Muscle of leg (tissue), 16 donors: ENCODE measurements at places on chromosomes 1 and 21. TPM values are rescaled to one million over a fixed set of nuclear protein-coding genes. Genes with fewer than 3 reads are reported as not detected.

- no peaks in the 10 kb centered on the region for H3K27me3 ChIP-seq
- peak; percentile 68 for DNase-seq
- no peaks in the 10 kb centered on the region for H3K4me1 ChIP-seq
- H3K4me3 ChIP-seq, result no peak overlapping the region
- H3K27ac ChIP-seq, result no peak overlapping the region
These were observed 70.2 kb downstream of the DAB1 start for GRCh38 chr1:57353654-57354053.

Gene GBP2
- total RNA-seq, result 1.3 TPM

Gene LIPI
- total RNA-seq, result not detected

- no peak for DNase-seq
- no peaks in the 10 kb centered on the region for H3K36me3 ChIP-seq
- no peak overlapping the region for H3K4me3 ChIP-seq
- peak overlapping the region; percentile 23 for H3K27ac ChIP-seq
- peaks cover 21% of the 10 kb centered on the region for H3K4me1 ChIP-seq
These were observed 67.0 kb downstream of the CACHD1 start for GRCh38 chr1:64536836-64537490.

GRCh38 chr1:109273570-109274288 lies 9.2 kb downstream of the PSRC1 start:
- H3K4me1 ChIP-seq, result peaks cover 18% of the 10 kb centered on the region
- DNase-seq, result no peak
- H3K4me3 ChIP-seq, result no peak overlapping the region
- no peaks in the 10 kb centered on the region for H3K27me3 ChIP-seq
- H3K36me3 ChIP-seq, result peaks cover 9% of the 10 kb centered on the region

DNA sequence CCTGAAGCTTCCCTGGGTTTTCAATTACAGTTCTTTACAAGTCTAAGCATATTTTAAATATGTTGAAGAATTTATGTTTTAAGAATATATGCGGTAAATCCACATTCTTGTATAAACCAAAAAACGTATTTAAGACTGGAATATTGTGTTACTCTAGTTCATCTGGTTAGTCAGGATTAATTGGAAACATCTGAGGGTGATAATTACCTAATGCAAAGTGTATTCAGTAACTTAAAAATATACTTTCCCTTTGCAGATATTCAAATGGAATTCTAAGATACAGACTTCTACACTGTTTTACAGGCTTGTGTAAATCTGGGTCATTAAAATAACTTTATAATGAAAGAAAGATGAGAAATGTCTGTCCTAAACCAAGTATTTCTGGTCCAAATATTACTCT lies 302.0 kb downstream of the VAV3 start:
- no peaks in the 10 kb centered on the region for H3K4me1 ChIP-seq
- no peak overlapping the region for H3K4me3 ChIP-seq
- DNase-seq, result no peak

DNA sequence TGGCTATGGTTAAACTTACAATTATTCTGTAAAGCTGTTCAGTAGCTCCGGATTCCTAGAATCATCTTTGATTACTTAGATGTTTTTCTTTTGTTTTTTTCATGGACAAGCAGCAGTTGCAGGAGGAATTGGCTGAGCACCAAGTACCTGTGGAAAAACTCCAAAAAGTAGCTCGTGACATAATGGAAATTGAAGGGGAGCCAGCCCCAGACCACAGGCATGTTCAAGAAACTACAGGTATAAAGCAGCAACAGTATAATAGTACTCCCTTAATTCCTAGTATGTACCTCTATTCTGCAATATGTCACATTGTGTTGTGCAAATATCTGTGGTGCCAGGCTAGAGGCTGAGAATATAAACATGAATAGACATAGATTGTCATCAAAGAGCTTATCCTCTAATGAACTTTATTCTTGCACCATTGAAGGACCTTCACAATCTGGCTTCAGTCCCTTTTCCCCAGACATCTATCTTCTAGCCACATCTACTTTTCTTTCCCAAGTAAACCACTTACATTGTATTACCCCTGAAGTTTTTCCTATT lies 132.3 kb upstream of the BMP8A start:
- no peaks in the 10 kb centered on the region for H3K4me1 ChIP-seq
- no peak overlapping the region for H3K4me3 ChIP-seq
- H3K36me3 ChIP-seq, result peaks cover 60% of the 10 kb centered on the region
- DNase-seq, result peak; percentile 22
